ENCODE measurements at places on chromosomes 7 and 10. TPM values are rescaled to one million over a fixed set of nuclear protein-coding genes. Genes with fewer than 3 reads are reported as not detected.

Gene ACTL6B
- total RNA-seq: not detected

Gene AKR1C4
- total RNA-seq: not detected

Gene VTI1A
- total RNA-seq: 39.0 TPM

Gene SFTPA1
- total RNA-seq: not detected

Gene CTAGE4
- total RNA-seq: 0.06 TPM

Gene ITIH5
- total RNA-seq: not detected

Gene TBATA
- total RNA-seq: not detected

Gene UCN3
- total RNA-seq: not detected

Gene TUBAL3
- not detected for total RNA-seq

Gene ITGA8
- total RNA-seq: not detected

Gene ODAD2
- total RNA-seq: 0.52 TPM

Gene TBX20
- not detected for total RNA-seq

Gene ADARB2
- 0.11 TPM for total RNA-seq

Gene PTPRZ1
- not detected for total RNA-seq

Gene ZNF248
- total RNA-seq: 5.4 TPM

Gene CALML3
- not detected for total RNA-seq

Gene CTAGE15
- 0.46 TPM for total RNA-seq

Gene MLXIPL
- 0.63 TPM for total RNA-seq

Gene EPHA1
- total RNA-seq: not detected

Gene ASAH2B
- total RNA-seq: 3.3 TPM

Gene LRRN3
- total RNA-seq: 0.69 TPM

Gene PSPH
- total RNA-seq: 103 TPM

Gene ACSM6
- total RNA-seq: not detected

Gene FGF8
- total RNA-seq: not detected

Gene TMEM184A
- total RNA-seq: 0.06 TPM

Gene STEAP1
- total RNA-seq: 33.7 TPM

Gene ZNF679
- total RNA-seq: not detected

Gene MCM10
- total RNA-seq: 26.1 TPM

Gene PDE6C
- total RNA-seq: not detected

Gene VSTM4
- total RNA-seq: 0.64 TPM

Gene TMEM270
- total RNA-seq: not detected

Gene SLC26A3
- not detected for total RNA-seq

Gene ARMC3
- total RNA-seq: not detected

Gene IMPDH1
- total RNA-seq: 53.5 TPM

Gene CLDN4
- 0.19 TPM for total RNA-seq

Gene NXPH1
- 2.8 TPM for total RNA-seq

Gene ZNF736
- 11.0 TPM for total RNA-seq

Gene PIP
- not detected for total RNA-seq

Gene SLC4A2
- 291 TPM for total RNA-seq

Gene MOGAT3
- not detected for total RNA-seq

Gene STRIP2
- total RNA-seq: 100 TPM

Gene LIPM
- not detected for total RNA-seq

Gene TAS2R41
- total RNA-seq: not detected

Gene TAS2R5
- not detected for total RNA-seq

Gene JAKMIP3
- not detected for total RNA-seq

Measured in LHCN-M2 (cell line).